T-helper 17 cell (primary cell): ENCODE measurements at places on chromosomes 2 and 18. TPM values are rescaled to one million over a fixed set of nuclear protein-coding genes. Genes with fewer than 3 reads are reported as not detected.

Gene CPSF3
- total RNA-seq: 19.0 TPM

Gene PCARE
- total RNA-seq: not detected

Gene CCDC178
- not detected for total RNA-seq

GRCh38 chr2:144770616-144771230, 250.8 kb upstream of the ZEB2 start:
- H3K4me1 ChIP-seq: no peaks in the 10 kb centered on the region
- no peaks in the 10 kb centered on the region for H3K36me3 ChIP-seq
- DNase-seq: no peak
- H3K27ac ChIP-seq: no peak overlapping the region

DNA sequence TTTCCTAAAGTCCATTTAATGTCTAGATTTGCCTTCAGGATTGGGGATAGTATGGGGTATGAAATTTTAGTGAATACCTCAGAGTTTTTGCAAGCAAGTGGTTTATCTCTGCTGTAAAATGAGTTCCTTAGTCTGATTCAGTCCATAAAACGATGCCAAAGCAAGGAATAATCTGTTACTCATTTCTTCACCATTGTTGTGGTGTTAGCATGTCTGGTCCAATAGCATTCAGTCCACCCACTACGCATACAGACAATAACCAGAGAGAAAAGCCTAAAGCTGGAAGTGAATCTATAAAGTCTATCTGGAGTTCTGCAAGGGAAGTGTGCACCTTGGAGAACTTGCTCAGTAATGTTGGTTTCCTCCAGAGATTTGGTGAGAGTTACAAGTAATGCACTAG, 12.9 kb upstream of the DPP4 start:
- no peak for DNase-seq
- no peak overlapping the region for H3K27ac ChIP-seq
- no peaks in the 10 kb centered on the region for H3K27me3 ChIP-seq

DNA sequence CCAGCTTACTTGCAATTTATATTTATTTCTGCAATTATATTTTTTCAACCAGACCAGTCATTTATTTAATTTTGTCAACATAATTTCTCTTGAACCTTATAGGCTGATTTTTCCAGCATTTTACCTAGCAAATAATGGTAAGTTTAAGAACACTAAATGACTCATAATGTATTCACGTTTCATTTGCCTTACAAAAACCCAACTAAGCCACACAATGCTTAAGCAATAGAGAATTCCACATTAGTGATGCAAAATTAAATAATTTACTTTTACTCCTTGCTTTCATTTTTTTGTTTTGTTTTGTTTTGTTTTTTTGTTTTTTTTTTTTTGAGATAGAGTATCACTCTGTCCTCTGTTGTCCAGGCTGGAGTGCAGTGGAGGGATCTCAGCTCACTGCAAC, 110.4 kb upstream of the VRK2 start:
- H3K4me3 ChIP-seq: no peak overlapping the region
- H3K27me3 ChIP-seq: no peaks in the 10 kb centered on the region
- H3K36me3 ChIP-seq: no peaks in the 10 kb centered on the region
- H3K4me1 ChIP-seq: no peaks in the 10 kb centered on the region

- no peak overlapping the region for H3K4me3 ChIP-seq
- DNase-seq: no peak
- H3K27ac ChIP-seq: no peak overlapping the region
- peaks cover 45% of the 10 kb centered on the region for H3K27me3 ChIP-seq
- H3K4me1 ChIP-seq: no peaks in the 10 kb centered on the region
Observed at GRCh38 chr18:10497206-10497749, 28.5 kb upstream of the NAPG start.

GRCh38 chr2:238706163-238706562, 141.7 kb upstream of the TWIST2 start:
- H3K27me3 ChIP-seq: peaks cover 31% of the 10 kb centered on the region
- DNase-seq: no peak
- H3K27ac ChIP-seq: no peak overlapping the region
- H3K36me3 ChIP-seq: peaks cover 2% of the 10 kb centered on the region
- no peak overlapping the region for H3K4me3 ChIP-seq
- H3K4me1 ChIP-seq: no peaks in the 10 kb centered on the region
